ENCODE measurements at places on chromosomes 7 and 10.

- DNase-seq = no peak
Observed at GRCh38 chr7:85176197-85176596, 10.7 kb downstream of the SEMA3D start.

- DNase-seq = no peak
Observed at GRCh38 chr10:129398711-129399141, 68.3 kb upstream of the MGMT start.

GRCh38 chr10:20088061-20088701, 271.9 kb downstream of the PLXDC2 start:
- DNase-seq = no peak

GRCh38 chr10:112951359-112952281, 1.6 kb downstream of the TCF7L2 start:
- DNase-seq = peak; percentile 15

DNA sequence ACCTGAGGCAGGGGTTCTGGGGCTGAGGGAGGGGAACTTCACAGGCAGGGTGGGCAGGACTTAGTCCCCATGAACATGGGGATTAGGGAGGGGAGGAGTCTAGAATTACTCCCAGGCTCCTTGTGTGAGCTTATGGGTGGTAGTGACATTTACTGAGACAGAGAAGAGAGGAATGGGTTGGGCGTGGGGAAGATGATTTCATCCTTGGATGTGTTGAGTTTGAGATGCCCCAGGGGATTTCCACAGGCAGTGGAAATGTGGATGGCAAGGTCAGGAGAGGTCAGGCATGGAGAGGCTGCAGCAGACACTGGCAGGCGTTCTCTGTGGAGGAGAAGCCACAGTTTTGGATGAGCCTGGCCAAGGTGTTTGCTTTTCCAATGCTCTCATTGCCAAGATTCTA, 26.4 kb upstream of the GSDME start:
- no peak for DNase-seq

DNA sequence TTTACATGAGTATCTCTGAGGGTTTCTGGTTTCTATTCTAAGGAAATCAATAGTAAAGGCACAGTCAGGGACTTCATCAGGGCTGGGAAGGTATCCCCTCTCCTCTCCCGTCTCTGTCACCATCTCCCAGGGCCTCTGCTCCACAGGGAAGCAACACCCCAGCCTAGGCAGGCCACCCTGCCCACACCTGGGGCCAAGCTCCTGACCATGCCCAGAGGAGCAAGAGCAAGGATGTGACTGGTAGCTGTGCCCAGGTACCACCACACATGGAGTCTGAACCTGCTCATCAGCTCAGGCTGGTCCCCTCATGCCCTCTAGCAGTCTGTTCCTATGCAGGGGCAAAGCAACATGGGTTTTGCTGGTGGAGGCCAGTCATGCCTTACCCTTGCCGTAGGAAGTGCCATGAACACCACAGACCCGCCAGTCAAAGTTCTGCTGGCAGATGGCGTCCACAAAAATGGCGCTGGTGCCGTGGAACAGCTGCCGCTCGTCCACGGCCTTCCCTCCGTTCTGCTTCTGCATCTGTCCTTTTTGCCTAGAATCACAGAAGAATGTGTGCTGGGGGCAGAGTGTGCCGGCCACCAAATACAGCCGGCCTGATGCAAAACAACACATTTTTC, 36.8 kb downstream of the PARP12 start:
- DNase-seq = no peak

DNA sequence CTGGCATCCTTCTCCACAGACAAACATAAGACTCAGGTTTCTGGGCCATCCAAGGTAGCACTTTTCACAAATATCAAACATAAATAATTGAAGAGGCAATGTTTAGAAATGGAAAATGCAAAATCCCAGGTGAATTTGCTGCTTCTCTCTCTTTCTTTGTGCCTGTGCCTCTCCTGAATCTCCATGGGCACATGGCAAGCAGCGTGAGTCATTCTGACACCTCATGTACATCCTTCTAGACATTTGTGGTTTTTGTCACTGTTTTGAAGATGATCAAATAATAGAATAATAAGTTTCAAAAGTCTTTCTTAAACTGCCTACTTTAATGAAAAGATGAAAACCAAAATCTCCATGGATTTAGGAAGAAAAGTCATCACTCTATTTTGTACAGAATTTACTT, 60.3 kb upstream of the RAB11FIP2 start:
- no peak for DNase-seq

DNA sequence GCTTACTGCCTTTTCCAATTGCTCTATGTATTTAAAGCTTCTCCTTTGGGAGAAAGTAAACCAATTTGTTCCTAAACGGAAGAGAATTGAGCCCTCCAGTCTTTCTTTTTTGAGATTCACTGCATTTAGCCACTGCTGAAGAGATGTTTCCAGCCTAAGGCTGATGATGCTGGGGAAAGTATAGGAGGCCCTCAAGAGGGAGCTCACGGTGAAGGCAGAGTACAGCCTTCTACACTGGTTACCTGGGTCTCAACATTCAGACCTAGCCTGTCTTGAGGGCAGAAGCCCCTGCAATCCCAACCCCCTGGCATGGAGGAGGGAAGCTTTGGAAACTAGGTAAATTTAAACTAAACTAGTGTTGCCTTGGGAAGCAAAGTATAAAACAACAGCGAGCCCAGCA, 316.7 kb upstream of the TPK1 start:
- DNase-seq = no peak

DNA sequence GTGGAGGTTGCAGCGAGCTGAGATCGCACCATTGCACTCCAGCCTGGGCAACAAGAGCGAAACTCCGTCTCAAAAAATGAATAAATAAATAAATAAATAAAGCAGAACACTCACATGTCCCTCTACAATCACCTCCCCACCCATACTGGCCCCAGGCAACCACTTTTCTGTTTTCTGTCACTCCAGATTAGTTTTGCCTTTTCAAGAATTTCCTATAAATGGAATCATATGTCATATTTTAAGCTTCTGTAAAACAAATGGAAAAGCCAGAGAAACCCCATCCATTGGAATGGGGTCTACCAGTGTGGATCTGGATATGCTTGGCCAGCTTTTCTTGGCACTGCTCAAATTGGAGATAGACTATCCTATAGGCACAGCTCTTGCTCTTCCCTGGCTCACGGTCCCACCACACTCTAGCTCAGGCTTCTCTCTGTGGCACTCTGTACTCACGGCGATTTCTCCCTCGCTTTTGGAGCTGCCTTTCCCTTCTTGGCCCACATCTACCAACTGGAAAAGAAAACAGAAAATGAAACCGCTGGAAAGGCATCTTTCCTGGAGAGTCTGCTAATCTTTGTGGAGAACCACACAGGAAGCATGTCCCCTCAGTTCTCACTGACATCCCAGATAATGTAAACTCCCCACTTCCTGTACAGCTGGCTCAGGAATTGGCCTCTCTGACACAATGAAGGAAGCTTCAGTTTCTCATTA, 210.1 kb downstream of the JCAD start:
- no peak for DNase-seq

DNA sequence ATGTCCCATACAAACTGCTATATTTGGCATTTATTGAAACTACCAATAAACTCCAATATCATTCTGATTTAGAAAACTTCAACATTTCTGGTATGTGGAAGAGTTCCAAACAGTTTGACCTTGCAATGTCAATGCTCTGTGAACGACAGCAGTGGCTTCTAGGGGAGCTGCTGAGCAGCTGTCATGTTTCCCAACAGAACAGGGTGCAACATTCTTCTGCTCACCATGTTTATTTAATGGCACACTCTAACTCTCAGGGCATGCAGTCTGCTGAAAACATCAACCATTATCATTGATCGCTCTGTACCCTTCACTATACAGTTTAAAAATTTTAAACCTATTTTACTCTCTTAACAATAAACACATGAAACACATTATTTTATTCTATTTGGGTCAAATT, 25.9 kb downstream of the LMOD2 start:
- no peak for DNase-seq

DNA sequence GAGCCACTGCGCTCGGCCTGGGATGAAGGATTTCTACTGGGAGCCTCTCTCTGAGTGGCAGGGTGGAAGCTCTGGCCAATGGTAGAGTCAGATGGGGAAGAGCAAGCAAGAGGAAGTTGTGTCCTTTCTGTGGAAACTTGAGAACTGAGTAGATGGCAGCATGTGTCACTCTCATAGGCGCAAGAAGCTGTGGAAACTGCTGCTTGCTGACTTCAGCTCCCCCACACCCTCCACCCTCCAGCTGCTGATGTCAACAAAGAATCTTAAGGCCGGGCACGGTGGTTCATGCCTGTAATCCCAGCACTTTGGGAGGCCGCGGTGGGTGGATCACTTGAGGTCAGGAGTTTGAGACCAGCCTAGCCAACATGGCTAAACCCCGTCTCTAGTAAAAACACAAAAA, 39.8 kb upstream of the SRGN start:
- DNase-seq = no peak

GRCh38 chr7:4067874-4068273, 614.2 kb upstream of the FOXK1 start:
- no peak for DNase-seq

GRCh38 chr10:128927497-128928161, 539.4 kb upstream of the MGMT start:
- DNase-seq = no peak

- no peak for DNase-seq
Observed at GRCh38 chr7:106318482-106318881, 33.7 kb upstream of the NAMPT start.

DNA sequence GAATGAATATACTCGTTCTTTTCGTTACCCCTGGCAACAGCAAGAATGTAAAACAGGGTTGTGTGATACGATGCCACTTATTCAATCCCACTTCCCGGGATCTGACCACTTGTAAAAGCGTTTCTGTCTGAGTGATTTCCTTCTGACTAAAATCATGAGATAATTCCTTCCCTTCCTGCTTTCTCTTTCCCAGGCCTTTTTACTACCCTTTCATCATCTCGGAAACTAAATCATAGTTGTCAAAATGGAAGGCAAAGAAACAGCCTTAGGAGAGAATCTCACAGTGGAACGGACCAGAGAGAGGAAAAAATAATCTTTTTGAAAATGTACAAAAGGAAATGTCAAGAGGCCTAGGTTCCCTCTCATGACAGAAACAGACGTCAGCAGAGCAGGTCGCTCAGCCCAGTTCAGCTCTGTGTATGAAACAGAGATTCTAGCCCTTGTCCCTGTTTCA, 29.8 kb downstream of the DIP2C start:
- no peak for DNase-seq

DNA sequence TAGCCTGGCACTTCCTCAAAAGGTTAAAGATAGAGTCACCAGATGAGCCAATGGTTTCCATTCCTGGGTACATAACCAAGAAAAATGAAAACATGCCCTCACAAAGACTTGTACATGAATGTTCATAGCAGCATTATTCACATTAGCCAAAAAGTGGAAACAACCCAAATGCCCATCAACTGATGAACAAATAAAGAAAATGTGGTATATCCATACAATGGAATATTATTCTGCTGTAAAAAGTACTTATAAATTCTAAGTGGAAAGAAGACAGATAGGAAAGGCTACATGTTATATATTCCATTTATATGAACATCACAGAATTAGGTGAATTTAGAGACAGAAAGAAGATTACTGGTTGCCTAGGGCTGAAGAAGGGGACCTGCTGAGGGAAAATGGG, 10.7 kb upstream of the SLC16A9 start:
- DNase-seq = no peak

- DNase-seq = no peak
Observed at GRCh38 chr10:62037890-62038608, 136.6 kb downstream of the ARID5B start.

GRCh38 chr10:21279217-21279575, 246.3 kb downstream of the SKIDA1 start:
- no peak for DNase-seq

DNA sequence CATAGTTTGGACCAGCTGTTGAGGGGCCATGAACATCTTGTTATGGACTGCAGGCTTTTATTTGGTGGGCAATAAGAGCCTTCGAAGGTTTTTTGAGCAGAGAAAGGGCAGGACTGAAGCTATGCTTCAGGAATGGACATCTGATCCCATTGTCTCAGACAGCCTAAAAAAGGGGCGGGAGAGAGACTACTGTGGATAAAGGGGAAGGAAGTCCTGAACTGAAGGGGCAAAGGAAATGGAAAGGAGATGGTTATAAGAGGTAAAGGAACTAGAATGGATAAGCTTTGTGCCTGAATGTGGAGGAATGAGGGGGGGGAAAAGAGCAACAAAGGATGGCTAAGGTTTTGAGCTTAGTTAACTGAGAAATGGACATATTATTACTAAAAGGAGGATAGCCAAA, 172.5 kb downstream of the SKAP2 start:
- DNase-seq = no peak

DNA sequence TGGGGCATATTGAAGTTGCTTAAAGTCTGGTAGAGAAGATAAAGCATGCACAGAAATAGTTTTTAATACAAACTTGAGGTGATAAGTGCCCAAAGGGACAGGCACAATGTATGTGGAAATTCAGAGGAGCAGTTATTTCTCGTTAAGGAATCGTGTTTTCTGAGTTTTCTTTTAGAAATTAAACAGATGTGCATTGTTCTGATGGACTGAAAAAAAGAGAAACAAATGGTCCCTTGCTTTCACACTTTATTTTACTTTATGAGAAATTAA, 45.6 kb downstream of the CNNM2 start:
- no peak for DNase-seq

- DNase-seq = no peak
Observed at GRCh38 chr10:34916314-34916713, 101.2 kb upstream of the PARD3 start.

DNA sequence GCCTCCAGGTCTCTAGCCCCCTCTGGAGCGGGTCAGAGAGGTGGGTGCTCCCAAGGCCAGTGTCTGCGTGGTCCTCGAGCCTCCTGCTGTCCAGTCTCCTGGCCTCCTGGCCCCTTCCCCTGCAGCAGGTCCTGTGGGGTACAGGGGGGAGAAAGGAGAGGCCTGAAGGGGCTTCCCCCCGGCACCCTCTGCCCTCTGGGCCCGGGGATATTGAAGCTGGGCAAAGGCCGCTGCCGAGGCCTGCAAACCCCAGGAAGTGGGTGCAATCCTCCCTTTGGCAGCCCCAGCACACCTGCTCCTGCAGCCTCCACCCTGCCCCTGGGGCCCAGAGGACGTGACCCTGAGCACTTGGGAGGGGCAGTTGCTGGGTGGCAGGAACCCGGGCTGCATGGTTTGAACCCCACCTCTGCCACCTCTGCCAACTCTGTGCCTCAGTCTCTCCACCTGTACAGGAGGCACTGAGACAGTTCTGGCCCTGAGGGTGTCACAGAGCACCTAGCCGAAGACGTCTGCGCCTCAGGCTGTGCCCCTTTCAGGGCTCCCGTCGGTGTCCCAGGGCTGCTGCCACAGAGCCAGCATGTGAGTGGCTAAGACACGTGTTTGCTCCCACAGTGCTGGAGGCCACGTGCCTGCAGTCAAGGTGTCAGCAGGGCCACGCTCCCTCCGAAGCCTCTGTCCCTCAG, 59.1 kb upstream of the INPP5A start:
- DNase-seq = no peak

GRCh38 chr7:5635006-5635405, 146.5 kb downstream of the RNF216 start:
- no peak for DNase-seq

DNA sequence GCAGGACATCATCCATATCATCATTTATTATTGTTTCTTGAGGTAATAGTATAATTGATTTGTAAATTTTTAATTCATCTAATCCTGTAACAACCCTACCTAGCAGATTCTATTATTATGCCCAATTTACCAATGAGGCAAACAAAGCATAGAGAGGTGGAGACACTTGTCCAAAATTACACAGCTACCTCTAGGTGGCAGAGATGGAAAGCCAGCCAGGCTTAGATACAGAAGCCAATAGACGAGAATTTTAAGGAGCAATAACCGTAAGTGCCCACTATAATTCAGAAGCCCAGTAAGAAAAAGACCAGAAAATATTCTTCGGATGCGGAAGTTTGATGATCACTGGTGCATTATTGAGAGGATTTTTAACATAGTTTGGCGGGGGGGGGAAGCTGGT, 54.0 kb downstream of the ANK3 start:
- no peak for DNase-seq

- no peak for DNase-seq
Observed at GRCh38 chr10:14416308-14416700, 85.6 kb upstream of the FRMD4A start.
